ENCODE measurements at places on chromosomes 4 and X. TPM values are rescaled to one million over a fixed set of nuclear protein-coding genes. Genes with fewer than 3 reads are reported as not detected.

DNA sequence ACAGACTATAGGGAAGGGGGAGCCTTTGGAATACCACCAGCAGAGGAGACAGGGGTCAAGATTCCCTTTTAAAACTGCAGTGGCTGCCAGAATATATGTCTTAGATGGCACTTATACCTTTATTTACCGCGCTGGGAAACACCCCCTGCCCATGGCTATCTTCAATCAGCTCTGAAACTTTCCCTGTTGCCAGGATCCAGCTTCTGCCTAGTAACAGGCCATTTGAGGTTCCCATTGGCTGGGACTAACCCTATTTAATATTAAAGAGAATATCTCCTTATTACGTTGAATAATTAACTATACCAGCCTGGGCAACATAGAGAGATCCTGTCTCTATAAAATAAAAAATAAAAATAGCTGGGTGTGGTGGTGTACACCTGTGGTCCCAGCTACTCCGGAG, 23.8 kb downstream of the SOWAHB start:
- peak; percentile 8 for DNase-seq

- no peak for DNase-seq
These were observed 6.8 kb downstream of the MMAA start for GRCh38 chr4:145625677-145626622.

- DNase-seq: peak; percentile 87
These were observed 26.8 kb upstream of the CLDN24 start for GRCh38 chr4:183348706-183349659.

- no peak for DNase-seq
These were observed 21.2 kb downstream of the CCDC160 start for GRCh38 chrX:134258202-134258601.

DNA sequence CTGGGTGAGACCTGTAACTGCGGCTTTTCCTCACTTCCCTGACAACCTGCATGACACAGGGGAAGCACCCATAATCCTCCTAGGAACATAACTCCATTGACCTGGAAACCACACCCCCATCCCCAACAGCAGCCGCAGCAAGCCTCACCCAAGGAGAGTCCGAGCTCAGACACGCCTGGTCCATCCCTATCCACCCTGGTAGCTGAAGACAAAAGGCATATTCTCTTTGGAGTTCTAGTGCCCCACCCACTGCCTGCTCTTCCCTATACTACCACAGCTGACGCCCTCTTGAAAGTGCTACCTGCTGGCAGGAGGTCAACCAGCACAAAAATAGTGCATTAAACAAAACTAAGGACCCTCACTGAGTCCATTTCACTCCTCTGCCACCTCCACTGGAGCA, 1080.9 kb upstream of the IGFBP7 start:
- DNase-seq: no peak

DNA sequence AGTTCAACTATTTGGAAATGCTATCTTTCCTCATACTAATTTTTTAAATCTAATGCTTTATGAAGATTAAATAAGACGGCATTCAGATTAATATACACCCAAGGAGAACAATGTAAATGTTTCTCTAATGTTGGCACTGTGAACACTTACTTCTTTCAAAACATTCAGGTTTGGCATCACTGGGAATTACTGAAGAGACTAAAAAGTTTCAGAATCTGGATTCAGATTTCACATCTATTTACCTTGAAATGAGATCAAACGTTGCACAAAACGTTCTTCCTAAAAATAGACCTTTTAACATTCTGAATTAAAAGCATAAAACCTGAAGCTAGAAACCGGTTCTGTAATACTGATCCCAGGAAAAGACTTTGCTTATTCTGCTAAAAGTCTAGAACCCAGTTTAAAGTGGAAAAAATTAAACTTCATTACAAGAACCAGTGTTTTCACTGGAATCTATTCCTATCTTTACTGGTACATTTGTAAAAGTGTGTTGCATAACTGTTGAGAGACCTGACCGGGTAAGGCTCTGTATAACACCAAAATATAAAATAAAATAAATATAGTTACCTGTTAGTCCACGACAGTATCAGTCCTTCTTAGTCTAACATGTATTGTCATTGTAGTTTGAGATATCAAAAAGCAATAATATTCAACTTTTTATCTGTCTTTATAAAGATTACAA, 117.4 kb upstream of the MAP9 start:
- no peak for DNase-seq

- no peak for DNase-seq
These were observed 53.3 kb downstream of the NFKB1 start for GRCh38 chr4:102554482-102554881.

GRCh38 chrX:129748305-129748704, 9.5 kb downstream of the XPNPEP2 start:
- DNase-seq: no peak

DNA sequence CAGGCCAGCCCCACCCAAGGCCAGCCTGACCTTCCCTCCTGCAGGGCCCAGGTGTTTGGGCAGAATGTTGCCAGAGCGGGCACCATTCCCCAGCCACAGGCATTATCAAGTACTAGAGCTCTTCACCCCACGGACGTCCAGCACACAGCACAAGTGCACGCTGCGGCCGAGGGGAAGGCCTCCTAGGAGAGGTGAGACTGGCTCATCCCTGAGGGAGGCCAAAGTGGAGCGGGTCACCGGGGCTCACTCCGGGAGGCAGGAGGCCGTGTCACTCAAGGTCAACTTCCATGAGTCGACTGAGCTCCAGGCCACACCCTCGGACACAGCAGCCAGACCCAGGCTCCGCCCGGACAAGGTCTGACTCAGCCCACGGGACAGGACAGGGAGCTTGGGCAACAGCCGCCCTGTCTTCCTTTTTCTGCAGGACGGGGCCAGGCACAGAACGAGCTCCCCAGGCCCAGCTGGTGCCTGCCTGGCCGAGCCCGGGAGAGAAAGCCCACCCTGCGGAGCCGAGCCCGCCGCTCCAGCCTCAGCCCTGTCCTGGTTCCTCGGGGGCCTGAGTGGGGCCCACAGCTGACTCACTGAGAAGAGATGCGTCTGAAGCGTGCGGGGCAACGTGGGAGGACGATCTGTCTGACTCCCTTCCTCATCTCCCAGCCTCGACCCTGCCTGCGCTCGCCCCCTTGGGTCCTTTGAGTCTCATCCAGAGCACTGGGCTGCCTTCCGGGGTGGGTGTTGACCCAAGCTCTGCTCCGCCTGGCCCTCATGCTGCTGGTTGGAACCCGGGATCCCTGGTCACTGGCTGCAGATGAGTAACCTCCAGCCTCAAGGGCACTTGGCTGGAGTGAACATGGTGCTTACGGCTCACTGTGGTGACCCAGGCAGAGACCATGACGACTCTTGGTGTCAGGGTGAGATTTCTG, 1.6 kb downstream of the SLC49A3 start:
- DNase-seq: peak; percentile 65

DNA sequence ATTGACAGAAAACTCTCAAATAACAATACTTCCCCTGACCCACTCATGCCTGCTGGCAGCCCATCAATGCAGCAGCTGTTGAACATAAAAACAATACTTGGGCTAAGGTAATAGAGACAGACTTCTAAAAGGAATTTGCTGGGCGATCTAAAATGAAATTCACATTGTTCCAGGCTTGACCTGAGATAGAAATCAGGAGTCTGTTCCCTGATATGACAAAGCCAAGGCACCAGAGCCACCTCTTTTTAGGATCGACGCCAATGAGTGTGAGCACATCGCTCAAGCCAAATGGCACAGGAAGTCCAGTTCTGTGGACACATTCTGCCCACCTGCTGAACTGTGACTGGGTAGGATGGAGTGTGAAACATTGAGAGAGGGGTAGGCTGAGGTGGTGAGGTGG, 4.9 kb downstream of the SEPTIN11 start:
- DNase-seq: no peak

IL21 gene
- total RNA-seq: not detected

HELT gene
- total RNA-seq: not detected

GSX2 gene
- total RNA-seq: not detected

PCDH11X gene
- total RNA-seq: not detected
